ENCODE measurements at places on chromosomes 4 and X.

GRCh38 chr4:54784161-54784671 is 126.5 kb downstream of the KIT start:
- no peak for DNase-seq

DNA sequence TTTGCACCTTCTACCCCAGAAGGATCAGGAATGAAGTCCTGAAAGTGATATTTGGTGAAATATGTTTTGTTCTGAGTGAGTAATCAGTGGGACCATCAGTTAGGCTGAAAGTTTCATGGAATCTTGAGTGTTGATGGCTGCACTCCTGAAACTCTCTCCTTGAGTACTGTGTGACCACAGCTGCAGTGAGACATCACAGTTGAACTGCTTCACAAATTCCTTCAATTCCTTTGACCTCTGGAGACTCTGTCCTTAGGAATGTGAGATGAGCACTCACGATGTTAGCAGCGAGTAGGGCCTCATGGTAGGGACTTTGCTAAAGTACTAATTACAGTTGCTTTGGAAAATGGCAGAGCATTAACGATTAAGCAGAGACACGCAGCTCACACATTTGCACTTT is 142.9 kb upstream of the SLC4A4 start:
- DNase-seq, result no peak

DNA sequence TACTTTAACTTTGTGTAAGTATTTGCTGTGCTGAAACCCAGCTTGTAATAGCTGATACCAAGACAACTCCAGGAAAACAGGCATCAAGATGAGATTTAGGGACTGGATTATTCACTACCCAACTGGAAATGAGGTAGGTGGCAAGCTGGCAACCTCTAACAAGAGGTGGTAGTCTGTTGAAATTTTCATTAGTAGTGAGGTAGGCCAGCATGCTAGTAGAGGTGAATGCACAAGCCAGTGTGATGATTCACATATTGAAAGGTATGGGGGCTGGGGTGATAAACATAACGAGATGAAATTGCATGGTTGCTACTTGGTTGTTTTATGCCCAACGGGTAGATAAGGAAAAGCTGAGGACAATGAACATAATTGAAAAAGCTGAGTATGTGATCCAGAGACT is 8.5 kb upstream of the TMPRSS11D start:
- no peak for DNase-seq

- no peak for DNase-seq
Observed at GRCh38 chr4:57763070-57763469, 652.9 kb upstream of the IGFBP7 start.

- no peak for DNase-seq
Observed at GRCh38 chrX:38583181-38583580, 21.8 kb downstream of the TSPAN7 start.

DNA sequence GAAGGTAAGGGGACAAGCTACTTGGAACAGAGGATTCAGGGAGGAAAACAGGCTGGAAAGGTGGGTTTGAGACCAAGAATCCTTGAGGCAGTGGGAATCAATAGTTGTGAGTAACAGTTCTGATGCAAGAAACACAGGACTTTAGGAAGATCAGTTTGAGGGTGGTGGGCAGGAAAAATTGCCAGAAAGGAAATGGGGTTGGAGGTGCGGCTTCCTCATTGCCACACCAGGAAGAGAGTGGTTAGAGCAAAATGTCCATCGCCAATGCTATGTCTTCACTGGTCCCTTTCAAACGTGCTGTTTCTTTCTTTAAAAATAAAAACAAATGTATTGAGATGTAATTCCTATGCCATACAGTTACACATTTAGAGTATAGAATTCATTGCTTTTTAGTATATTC is 57.1 kb upstream of the NOCT start:
- no peak for DNase-seq

- DNase-seq, result no peak
Observed at GRCh38 chr4:184275766-184276165, 58.1 kb upstream of the ENPP6 start.

DNA sequence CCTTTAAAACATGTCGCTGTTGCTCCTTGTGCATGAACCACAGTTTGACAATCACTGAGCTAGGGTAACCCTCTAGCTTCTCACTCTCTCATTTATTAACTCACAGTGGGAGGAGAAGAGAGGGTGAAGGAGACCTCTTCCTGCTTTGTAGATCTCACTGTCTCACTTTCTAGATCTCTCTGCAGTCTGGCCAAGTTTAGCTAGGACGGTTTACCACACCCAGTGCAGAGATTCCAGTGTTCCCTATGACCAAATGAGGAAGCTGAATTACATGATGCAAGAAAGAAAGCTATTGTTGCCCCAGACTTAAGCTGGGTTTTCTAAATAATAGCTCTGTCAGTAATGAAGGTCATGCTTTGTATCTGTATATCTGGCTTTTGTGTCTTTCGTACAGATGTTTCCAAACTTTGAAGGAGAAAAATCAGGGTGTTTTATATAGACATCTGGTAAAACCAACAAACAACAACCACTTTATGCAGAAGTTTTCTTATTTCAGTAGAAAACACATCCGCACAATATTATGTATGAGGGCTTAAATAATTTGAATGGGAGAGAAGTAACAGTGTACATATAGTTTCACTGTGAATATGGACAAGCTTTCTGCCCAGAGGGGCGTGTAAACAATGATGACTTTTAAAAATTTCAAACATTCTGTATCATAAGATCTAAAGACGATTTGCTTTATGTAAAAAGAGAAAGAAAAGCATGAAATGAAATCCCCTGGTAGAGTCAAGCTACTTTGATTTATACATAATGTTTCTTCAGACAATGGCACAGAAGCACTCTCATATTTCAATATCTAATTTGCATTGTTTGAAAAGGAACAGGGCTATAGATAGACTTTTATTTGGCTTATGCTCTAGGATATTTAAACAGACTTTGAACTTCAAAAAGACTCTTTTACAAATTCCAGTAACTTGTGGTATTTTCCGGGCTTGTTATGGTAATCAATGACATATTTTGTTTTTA is 582.3 kb downstream of the FSTL5 start:
- no peak for DNase-seq

DNA sequence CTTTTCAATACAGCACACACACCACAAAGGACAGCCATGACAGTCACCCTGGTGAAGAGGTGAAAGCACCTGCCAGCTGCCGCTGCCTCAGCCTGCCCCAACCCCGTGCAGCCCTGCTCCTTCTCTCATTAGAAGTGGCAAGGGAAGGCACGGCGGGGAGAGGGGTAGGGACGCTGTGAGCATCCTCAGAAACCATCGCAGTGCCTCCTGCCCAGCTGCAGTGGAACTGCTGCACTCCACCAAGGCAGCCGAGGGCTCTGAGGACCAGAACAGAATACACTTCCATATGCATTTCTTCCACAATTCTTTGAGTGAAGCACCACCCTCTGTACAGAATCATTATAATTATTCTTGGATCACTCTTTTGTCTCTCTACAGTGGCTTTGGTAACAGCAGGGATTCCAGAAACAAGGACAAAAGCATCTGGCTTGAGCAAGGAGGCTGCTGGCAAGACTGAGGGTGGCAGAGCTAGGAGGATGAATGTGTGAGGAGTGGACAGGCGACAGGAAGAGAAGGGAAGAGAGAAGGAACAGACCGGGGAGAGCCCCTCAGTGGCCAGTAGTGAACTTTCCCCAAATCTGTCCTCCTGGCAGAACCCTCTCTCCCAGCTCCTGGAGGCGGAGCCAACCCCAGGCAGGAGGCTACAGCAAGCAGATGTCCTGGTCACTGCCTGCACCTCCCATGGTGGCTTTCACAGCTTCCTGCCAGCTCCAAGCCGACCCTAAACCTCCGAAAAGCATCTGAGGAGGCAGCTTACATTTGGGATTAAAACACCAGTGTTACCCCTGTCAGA is 73.2 kb downstream of the MTNR1A start:
- no peak for DNase-seq

DNA sequence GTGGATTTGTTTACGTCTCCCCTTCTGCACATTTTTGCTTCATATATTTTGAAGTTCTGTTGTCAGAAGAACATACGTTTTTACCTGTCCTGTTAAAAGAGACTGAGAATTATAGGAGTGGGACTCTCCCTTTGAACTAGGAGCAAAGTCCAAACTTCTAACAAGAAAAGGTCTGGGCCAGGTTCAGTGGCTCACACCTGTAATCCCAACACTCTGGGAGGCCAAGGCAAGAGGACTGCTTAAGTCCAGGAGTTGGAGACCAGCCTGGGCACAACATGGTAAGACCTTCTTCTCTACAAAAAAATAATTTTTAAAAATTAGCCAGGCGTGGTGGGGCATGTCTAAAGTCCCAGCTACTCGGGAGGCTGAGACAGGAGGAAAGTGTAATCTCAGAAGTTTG is 15.8 kb downstream of the LIN54 start:
- no peak for DNase-seq

DNA sequence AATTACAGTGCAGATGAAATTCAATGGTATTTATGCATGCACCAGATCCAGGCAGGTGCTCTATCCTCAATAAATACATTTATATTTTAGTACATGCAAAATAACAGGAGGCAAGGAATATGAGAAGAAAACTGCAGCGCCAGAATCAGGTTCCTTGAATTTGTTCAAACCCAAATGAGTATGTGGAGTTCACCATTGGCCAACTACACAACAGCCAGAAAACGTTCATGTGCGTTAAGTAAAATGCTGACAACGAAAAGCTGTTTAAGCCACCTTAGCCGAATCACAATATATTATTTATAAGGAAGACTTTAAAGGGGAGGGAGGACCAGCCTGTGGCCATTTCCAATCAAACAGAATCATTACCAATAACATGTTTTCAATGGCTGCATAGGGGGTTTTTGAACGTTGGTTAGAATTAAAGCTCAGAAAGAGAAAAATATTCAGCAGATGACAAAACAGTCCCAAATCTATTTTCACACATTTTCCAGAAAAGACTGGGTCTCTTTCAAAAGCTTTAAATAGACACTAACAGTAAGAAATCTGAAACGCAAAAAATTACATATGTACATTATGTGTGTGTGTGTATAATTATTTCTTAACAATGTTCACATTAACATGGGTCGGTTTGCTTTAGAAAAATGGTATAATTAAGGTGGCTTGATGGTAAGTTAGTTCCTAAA is 171.9 kb downstream of the LDB2 start:
- DNase-seq, result no peak

GRCh38 chr4:105433421-105433820 is 40.4 kb downstream of the PPA2 start:
- no peak for DNase-seq
